Activated naive CD4-positive, alpha-beta T cell (primary cell): ENCODE measurements at places on chromosomes 12 and 14.

- no peak for DNase-seq
Measured at GRCh38 chr14:77040741-77041653, 12.5 kb upstream of the IRF2BPL start.

GRCh38 chr14:69346710-69347109 lies 51.4 kb downstream of the ERH start:
- DNase-seq: no peak

DNA sequence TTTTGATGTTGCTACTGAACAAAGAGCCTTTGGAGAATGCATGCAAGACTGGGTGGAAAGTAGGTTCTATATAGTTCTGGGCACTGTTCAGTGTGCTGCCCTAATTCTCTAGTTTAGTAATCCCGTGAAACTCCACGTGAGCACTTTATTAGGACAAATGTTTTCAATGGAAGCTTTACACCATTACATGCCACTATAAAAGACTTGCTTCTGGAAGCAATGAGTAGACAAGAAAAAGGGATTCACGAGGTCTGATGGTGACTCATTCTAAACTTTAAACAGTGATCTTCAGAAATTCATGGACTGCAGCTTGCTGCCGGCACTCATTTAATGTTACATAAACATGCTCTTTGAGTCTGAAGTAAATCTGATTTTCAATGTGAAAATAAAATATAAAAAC lies 22.3 kb downstream of the ATG14 start:
- DNase-seq: no peak

DNA sequence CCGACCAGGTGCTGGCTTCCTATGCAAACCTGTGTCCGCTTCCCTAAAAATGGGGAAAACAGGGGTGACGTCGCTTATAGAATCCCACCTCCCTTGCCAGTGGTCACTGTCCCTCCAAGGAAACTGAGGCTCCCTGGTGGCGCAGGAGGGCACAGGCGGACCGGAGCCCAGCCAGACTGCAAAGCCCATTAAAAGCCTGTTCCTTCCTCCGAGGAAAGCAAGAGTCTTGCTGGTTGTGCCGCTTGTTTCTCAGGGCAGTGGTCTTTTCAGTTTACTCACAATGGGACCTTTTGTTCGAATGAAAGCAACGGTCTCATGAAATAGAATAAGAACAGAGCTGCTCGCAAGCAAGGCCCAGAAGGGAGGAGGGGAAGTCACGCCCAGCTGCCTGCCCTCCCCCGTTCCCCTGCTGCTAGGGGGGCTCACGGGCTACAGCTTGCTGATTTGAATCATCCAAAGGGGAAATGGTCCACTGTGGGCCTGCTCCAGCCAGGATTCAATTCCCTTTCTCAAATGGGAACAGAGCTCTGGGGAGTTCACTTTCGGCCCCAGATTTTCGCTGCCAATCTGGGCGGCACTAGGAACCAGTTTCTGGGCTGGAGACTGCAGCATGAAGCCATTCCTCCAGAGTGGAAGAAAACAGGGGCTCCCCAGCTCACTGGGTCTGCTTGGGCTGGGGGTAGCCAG lies 4.6 kb upstream of the SELPLG start:
- DNase-seq: no peak

GRCh38 chr14:92160619-92161018 lies 38.9 kb downstream of the CPSF2 start:
- no peak for DNase-seq

GRCh38 chr12:90274407-90274806 lies 565.8 kb upstream of the ATP2B1 start:
- DNase-seq: no peak

DNA sequence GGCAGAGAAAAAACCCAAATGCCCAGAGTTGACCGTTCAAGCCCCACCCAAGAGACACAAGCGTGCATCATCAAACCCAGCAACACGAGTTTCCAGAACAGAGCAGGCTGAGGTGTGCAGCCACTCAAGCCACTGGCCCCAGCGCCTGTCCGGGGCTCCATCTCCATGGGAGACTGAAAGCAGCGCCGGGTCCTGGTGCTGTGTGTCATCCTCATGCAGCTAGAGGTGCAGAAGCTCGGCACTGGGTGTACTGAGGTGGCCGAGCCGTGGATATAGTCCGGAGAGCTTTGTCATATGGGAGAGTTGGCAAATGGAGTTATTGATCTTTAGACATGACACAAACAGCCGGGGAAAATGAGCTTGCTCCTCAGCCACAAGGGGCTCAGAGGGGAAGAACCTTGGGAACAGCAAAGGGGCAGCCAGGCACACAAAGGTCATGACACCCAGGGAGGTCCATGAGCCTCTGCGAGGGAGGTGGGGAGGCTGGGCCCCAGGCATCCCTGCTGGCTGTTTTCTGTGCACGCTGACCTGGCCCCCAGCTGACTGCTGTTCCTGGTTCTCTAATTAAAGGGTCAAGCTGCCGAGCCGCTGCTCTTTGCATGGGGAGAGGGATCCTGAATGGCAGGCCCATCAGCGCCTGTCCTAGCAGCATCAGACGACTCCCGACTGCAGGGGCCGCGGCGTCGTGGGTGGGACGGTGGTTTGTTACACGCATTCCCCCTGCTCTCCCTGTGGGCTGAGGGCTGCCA lies 145.4 kb upstream of the SFSWAP start:
- no peak for DNase-seq

DNA sequence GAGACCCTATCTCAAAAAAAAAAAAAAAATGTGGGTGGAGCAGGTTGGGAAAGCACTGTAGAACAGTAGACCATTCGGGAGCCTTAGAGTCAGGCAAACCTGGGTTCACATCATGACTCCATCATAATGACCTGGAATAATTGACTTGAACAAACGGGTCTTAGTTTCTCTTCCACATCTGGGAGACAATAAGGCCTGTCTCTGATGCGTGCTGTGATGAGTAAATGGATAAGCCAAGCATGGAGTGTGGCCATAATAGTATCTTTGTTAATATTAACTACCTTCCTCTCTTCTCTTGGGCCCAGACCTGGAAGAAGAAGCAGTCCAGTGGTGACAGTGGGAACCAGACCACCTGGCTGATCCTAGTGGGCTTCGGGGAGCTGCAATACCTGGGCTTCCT lies 54.5 kb downstream of the KANSL2 start:
- DNase-seq: no peak

DNA sequence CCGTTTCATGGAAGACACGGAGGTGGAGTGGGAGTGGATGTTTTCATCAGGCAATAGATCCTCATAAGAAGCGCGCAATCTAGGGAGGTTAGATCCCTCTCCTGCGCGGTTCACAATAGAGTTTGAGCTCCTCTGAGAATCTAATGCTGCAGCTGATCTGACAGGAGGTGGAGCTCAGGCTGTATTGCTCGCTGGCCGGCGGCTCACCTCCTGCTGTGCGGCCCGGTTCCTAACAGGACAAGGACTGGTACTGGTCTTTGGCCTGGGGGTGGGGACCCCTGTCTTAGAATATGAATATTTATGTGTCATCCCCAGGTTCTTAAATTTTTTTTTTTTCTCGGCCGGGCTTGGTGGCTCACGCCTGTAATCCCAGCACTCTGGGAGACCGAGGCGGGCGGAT lies 36.7 kb downstream of the PRICKLE1 start:
- no peak for DNase-seq

- no peak for DNase-seq
Measured at GRCh38 chr12:127414636-127415035, 852.3 kb upstream of the TMEM132C start.

GRCh38 chr14:93533842-93534241 lies 103.1 kb downstream of the UNC79 start:
- DNase-seq: no peak

- DNase-seq: no peak
Measured at GRCh38 chr12:124814741-124815613, 48.7 kb downstream of the SCARB1 start.

GRCh38 chr12:117090816-117091711 lies 8.2 kb downstream of the TESC start:
- DNase-seq: no peak

DNA sequence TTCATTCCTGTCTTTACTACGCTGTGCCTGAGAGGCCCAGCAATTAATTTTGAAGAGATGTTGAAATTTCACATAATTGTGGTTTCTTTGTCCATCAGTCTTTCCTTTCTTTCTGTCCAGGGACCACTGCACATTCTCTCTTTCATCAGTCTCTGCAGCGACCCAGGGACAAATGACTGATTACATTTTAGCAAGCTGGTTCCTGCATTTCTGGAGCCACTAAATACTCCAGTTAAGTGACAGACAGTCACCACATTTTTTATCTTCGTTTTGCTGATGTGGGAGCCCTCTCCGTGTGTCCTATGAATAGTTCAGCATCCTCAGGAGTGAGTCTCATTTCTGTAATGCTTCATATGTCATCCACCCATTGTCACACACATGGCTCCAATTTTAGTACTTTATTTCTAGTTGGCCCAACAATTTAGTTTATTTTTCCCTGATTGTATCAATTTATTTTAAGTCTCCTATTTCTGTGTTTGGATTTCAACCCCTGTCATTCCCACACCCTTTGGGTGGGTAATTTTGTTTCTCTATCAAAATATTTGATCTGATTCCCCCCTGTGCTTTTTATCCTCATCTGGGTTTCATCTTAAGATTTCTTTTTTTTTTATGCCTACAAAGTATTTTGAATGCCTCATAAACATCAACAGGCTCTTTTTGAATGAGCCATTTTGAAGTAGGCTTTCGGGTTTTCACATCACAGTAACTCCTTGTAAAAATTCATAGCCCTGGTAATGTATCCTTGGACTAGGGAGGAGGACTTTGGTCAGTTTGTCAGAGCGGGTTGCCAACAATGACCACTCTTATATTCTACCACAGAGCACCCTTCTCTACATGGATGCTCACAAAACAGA lies 1196.5 kb downstream of the GALC start:
- DNase-seq: no peak

GRCh38 chr14:71905860-71906259 lies 26.4 kb upstream of the RGS6 start:
- DNase-seq: no peak

DNA sequence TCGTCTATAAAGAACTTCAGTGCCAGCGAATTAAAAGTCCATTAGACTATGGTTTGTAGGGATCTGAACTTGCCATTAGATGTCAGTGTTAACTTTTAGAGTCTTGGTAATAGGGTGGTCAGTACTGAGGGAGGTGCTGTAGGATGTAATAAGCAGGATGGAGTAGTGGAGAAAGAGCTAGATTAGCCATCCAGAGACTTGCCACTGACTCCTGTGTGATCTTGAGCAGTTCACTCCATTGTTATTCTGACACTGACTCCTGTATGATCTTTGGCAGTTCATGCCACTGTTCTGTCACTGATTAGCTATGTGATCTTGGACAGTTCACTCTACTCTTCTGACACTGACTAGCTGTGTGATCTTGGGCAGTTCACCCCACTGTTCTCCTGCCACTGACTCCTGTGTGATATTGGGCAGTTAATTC lies 133.6 kb downstream of the TTLL5 start:
- no peak for DNase-seq

GRCh38 chr12:22850185-22850584 lies 225.2 kb downstream of the ETNK1 start:
- no peak for DNase-seq

DNA sequence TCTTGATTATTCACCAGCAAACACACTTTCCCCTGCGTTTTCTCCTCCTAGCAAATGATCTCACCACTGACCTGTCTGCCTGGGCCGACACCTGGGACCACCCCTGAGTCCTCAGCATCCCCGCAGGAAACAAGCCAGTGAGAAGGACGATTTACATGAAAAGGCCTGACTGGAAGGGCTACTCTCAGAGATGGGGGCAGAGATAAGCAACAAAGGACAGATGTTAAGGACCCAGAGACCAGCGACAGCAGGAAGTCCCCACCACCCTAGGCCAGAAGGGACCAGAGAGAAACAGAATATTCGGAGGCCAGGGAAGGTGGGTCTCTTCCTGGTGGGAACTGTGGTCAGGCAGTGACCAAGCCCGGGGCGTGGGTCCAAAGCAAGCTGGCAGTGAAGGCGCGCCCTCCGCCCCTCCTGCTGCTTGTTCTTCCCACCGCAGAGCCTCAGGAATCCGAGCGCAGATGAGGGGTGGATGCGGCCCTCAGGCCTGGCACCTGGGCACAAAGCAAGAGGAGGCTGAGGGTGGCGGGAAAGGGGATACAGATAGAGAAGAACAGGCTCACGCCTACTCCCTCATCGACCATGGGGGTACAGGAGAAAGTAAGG lies 55.8 kb downstream of the STX2 start:
- no peak for DNase-seq

GRCh38 chr14:22096514-22096895 lies 422.9 kb upstream of the OR4E1 start:
- DNase-seq: no peak

DNA sequence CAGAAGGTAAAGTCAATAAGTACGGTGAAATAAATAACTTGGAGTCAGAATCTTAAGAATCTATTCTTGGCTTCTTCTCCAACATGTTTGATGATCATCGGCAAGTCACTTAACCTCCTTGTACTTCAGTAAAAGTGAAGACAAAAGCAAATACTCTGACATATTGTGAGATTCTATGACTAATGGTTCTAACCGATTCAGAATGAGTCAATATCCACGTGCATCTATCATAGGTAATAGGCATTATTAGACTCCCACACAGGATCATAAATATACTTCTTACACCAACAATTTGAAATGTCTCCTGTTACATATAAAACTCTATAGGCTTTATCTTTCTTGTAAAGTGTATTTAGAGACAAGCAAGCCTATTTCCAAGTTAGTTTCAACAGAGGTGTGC lies 144.4 kb upstream of the ATXN7L3B start:
- no peak for DNase-seq

DNA sequence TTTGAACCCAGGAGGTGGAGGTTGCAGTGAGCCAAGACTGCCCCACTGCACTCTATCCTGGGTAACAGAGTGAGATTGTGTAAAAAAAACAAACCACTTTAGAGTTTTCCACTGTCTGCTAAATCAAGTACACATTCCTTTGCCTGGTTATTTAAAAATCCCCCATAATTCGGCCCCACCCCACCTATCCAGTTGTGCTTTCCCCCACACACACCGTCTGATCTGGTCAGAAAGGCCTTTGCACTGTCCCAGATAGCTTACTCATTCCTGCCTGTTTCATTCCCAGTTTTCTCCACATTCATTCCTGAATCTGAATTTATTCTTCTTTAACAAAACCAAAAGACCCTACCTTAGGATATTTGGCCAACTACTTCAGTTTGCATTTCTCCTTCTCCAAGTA lies 29.5 kb downstream of the NINJ2 start:
- no peak for DNase-seq

DNA sequence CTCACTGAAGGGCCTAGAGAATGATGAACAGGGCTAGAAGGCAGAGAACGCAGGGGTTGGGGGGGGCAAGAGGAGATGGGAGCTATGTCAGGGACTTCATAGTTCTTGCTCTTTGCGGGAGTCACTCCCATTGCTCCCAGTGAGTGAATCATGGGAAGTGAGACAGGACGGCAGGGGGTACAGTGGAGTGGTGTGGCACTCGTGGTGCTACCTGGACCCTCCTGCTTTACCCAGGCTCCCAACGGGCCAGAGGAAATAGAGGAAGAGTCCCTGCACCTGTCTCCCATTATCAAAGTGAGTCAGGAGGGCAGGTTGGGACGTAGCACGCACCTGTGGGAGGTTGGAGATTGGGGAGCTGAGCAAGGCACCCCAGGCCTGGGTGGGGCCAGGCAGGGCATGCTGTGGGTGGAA lies 1.3 kb upstream of the KRT8 start:
- DNase-seq: no peak

- DNase-seq: no peak
Measured at GRCh38 chr14:68623826-68624225, 169.0 kb downstream of the ZFP36L1 start.
